ENCODE measurements at places on chromosomes 4 and X.

DNA sequence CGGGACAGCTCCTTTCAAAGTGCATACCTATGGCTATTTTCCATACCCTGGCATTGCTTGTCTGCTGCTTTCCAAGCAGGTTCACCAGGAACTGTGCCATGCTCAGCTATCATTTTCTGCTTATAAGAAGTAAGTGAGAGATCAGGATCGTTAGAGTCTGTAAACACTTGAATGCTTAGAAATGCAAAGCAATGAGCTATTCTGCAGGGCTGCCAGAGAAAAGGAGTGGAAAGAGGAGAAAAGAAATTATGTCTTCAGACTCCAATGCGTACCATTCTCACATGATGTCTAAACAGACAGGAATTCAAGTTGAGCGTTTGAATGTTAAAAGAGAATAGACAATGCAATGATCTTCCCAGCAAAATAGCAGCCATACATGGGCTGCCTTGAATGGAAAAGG lies 245.5 kb upstream of the SLC7A11 start:
- DNase-seq, result no peak

DNA sequence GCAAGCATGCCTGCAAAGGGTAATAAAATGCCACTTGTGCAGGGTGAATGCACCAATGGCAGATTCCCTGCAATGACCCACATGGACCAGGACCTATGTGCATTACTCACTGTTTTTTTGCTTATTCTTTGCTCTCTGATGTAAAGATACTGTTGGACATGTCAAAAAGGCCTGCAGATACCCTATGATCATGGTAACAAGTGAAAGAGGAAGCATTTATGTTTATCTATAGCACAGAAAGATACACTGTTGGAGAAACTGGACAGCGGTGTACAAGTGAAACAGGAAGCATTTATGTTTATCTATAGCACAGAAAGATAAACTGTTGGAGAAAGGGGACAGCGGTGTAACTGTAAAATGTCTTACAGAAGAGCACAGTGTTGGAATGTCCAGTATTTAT lies 127.5 kb downstream of the PAPSS1 start:
- DNase-seq, result no peak

DNA sequence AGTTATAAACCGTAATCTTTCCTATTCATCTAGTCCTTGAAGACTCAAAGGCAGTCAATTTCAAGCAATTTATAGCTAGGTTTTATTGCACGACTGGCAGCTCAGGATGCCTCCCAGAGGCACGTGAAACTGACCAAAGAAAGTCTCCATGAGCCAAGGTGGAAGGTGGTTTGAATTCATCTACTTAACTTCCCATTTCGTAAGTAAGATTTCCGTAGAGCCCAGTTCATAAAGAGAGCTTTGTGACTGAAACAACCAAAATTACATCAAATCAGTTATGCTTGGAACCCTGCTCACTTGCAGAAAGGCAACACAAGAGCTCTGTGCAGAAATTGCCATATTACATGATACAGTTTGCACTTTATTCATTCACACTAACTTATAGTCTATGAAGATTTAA lies 556.0 kb downstream of the TRIML1 start:
- no peak for DNase-seq

DNA sequence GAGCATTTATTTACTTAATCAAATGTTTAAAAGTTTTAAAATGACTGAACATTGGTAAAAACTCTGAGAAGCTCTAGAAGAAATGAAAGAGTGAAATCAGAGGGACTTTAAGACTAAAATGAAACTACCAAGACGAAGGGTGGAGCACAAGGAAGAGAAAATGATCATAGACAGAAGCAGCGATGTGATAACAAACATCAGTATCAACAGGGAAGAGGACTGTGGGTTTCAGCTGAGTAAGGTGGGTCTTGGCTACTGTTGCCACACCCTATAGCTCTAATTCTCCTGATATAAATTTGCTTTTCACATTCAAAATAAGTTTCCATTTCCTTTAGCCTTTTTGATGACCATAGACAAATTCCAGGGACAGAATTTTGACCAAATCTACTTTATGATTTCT lies 18.4 kb downstream of the SOD3 start:
- DNase-seq, result no peak

GRCh38 chr4:179762840-179763239 lies 2320.6 kb upstream of the AGA start:
- DNase-seq, result no peak

DNA sequence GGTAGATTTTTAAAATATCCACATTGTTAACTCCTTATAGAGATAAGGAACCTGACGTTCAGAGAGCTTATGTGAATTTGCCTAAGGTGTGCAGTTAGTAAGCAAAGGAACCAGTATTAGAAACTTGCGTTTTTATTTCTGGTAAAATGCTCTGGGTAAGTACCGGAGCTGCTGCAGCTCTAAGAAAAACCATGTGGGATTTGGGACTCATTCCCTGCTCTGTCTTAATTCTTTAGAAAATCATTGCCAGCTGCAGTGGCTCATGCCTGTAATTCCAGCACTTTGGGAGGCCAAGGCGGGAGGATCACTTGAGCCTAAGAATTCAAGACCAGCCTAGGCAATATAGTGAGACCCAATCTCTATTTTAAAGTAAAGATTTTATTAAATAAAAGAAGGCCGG lies 5.8 kb downstream of the CCKAR start:
- no peak for DNase-seq

DNA sequence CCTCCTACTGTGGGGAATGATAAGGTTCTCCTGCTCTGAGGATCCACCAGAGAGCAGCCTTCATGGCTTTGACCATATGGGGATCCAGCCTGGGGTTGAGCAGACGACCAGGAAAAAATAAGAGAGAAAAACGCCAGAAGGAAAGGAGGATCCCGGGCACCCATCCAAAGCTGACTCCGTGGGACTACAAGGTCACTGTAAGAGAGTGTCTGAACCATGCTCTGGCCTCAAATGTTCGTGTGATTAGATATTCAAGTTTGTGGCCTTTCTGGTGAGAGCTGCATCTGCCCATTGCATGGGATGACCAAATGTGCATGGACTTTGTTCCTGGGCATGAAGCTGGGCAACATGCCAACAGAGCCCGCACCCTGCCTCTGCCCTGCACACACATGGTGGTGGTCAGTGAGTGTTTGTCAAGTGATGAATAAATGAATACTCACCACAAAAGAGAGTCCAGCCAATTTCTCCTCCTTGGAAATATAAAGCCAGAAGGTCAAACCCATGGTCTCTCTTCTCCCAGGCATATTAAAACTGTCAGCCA lies 346.0 kb upstream of the GATB start:
- DNase-seq, result no peak

DNA sequence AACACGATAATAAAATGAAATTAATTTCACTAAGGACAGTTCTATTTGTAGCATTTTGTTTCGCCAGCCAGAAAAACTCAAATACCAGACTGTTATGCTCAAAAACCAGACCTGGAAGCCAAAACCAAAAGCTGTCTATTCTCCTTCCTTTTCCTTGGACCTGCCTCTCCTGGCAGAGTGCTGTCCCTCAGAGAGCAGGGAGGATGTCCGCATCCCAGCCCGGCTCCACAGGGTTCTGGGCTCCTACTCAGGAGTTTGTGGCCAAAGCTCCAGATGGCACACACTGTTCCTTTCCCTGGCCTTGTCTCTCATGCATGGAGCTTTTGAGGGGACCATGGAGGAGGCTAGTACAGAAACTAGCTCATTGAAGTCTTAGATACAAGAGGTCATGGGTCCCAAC lies 41.9 kb upstream of the C1QTNF7 start:
- no peak for DNase-seq

GRCh38 chr4:112288455-112288854 lies 2.8 kb upstream of the TIFA start:
- no peak for DNase-seq

- no peak for DNase-seq
These were observed 33.3 kb upstream of the PRDX4 start for GRCh38 chrX:23633834-23634580.

DNA sequence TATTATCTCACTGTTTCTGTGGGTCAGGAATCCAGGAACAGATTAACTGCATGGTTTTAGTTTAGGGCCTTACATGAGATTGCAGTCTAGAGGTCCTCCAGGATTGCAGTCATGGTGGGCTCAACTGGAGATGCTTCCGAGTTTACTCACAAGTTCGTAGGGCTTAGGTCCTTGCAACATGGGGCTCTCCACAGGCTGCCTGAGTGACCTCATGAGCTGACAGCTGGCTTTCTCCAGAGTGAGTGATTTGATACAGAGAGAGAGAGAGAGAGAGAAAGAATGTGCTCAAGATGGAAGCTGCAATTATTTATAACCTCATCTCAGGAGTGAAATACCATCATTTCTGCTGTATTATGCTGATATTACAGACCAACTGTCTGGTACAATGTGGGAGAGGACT lies 168.9 kb downstream of the GPAT3 start:
- no peak for DNase-seq

GRCh38 chr4:170229006-170229405 lies 139.2 kb upstream of the AADAT start:
- no peak for DNase-seq

GRCh38 chr4:15976456-15977447 lies 13.8 kb upstream of the FGFBP2 start:
- DNase-seq, result no peak

GRCh38 chrX:109830157-109830703 lies 97.2 kb upstream of the ACSL4 start:
- no peak for DNase-seq

DNA sequence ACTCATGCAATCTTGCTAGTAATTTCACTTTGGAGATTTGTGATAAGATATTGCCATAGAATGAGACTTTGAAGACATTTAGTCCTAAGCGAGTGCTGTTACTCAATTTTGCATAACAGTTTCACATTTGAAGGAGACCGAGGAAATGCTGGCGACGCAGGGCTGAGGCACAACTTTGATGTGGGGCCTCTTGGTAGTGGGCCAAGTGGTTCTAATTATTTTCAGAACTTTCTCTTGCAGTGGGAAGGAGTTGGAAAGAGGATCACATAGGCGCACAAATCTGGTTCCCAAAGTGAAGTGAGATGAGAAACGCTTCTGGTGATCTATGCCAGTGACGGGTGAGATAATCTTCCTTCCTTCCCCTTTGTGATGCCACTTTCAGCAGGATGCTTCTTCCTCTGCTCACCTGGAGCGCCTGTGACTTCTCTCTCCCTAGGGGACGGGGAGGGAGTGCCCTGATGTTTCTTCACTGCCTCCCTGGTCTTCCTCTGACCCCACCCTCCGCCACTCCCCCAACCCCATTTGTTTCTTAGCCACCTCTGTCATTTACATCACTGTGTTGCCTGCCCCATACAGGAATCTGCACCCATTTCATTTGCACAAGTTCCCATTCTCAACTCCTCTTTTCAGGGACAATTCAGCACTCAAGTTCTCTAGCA lies 138.9 kb upstream of the MID1 start:
- DNase-seq, result no peak

GRCh38 chrX:134885336-134886001 lies 105.3 kb upstream of the SMIM10 start:
- no peak for DNase-seq

DNA sequence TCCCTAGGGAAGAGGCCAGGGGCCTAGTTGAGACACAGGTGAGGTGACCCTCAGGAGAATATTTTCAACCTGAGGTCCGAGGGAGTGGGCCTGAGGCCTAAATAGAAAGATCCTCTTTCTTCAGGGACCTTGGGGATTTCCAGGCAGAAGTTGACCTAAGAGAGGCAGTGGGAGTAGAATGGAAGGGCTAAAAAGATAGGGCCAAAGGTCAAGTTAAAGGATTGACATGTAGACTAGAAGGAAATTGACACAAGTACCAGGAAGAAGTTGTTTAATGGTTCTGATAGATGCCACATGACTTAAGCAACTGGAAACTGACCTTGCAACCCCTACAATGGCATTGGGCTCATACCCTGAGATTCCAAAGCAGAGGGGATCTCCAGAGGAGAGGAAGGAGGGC lies 76.9 kb downstream of the SHROOM3 start:
- DNase-seq, result no peak

DNA sequence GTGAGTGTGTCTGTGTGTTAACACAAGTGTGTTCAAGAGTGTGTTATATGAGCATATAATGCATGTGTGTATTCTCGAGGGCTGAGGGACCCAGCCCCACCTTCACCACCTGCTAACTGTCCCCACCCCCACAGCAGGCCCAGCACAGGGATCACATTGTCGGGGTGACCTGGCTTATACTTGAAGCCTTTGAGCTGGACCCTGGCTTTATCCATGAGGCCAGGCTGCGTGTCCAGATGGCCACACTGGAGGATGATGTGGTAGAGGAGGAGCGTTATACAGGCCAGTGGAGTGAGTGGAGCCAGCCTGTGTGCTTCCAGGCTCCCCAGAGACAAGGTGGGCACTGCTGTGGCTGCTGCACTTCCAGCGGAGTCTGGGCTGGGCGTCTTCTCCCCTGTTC lies 7.6 kb downstream of the IL9R start:
- no peak for DNase-seq

- DNase-seq, result no peak
These were observed 23.8 kb downstream of the CDKL5 start for GRCh38 chrX:18449236-18449635.

DNA sequence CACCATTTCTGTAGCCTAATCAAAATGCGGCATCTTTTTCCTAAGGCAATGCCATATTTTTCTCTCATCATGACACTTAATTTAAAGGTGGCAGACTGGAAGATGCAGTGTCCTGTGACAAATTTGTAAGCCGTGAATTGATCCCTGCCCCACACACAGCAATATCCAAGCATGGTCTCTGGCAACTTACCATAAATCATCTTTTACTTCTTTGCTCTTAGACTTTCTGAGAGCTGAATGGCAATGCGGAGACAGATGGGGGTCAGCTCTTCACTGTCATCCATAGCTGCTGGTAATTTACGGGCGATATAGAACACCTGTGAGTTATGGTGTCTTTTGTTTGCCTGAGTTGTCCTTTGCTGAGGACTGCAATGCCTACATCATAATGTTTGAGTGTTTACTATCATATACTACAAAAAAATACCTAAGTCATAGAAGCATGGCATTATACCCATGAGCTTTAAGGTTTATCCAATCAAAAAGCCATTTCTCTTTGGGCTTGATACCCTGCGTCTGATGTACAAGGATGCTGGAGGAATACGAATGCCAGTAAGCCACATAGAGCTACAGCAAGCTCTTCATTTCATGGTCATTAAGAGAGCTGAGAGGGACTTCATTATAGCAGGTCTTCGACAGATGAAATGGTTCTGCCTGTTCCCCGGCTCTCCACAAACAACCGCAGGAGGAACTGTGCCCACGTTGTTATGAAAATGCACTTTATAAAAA lies 148.1 kb downstream of the TRIML1 start:
- DNase-seq, result no peak

DNA sequence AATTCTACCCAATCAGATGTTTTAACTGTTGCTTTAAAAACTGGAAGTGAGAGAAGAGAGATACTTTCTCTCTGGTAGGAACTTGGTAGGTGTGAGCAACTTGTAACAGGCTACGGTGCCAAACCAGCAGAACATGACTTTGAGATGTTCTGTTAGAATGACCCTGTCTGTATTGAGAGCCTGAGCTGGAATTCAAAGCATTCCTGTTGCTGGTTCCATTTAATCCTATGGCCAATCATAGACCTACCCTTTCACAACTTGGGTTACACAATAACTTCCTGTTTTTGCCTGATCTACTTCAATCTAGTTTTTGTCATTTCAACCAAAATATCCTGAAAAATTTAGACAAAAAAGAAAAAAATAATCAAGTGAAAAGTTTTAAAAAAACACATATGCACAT lies 1.7 kb upstream of the PRRG1 start:
- no peak for DNase-seq
